Activated CD4-positive, alpha-beta T cell treated with anti-CD3 and anti-CD28 coated beads, Interleukin-2, amount 10 ng/mL, durations not matched to agents 7 days and 5 days (primary cell): ENCODE measurements at places on chromosomes 5 and 9.

DNA sequence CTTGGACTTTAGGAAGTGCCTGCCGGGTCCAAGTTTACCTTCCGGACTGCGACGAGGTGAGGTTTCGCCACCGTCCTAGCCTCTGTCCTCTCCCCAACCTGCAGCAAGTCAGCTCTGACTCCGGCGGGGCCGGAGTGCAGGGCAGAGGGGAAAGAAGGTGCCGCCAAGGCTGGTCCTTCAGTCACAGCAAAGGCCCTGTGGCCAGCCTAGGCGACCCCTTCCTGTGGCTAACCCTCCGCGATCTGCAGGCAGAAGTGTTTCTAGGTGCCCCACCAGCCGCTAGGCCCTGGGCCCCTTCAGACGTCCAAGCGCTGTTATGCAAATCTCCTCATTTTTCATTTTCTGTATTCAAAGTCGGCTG, 11.1 kb upstream of the NKX2-5 start:
- DNase-seq: no peak

GRCh38 chr5:149035372-149035790, 27.5 kb downstream of the SH3TC2 start:
- DNase-seq: peak; percentile 72

GRCh38 chr9:114303977-114304376, 18.9 kb upstream of the ORM1 start:
- no peak for DNase-seq

DNA sequence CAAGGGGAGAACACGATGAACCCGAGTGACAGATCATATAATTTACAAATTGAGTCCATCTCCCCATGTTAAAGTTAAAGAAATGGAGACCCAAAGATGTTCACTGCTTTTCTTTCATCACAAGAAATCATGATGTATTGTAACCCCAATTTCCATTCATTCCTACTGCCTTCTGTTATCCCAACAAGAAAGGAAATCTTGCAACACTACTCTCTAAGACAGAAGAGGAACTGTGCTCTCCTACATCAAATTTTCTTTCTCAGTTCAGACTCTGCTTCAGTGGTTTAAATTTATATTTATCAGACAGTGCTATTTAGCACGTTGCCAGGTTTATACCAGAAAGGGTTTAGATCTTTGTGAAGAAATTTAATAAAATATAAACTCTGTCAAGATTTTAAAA, 83.8 kb upstream of the RASA1 start:
- no peak for DNase-seq

DNA sequence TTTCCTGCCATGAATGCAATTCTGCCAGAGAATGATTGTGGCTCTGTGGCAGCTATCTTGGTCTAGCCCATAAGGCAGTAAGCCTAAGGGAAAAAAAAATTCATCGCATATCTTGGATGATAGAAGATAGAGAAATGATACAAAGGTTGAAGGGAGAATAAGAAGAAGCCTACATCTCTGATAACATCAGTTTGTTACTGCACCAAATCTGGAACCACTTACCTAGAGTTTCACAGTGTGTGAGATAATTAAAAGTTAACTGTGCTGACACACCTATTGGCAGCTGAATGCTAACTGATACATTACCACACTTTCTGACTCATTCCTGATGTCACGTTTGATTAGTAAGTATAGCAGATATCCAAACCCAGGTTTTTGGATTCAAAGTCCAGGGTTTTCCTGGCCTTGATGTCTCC, 91.6 kb upstream of the TAF11L2 start:
- DNase-seq: no peak

DNA sequence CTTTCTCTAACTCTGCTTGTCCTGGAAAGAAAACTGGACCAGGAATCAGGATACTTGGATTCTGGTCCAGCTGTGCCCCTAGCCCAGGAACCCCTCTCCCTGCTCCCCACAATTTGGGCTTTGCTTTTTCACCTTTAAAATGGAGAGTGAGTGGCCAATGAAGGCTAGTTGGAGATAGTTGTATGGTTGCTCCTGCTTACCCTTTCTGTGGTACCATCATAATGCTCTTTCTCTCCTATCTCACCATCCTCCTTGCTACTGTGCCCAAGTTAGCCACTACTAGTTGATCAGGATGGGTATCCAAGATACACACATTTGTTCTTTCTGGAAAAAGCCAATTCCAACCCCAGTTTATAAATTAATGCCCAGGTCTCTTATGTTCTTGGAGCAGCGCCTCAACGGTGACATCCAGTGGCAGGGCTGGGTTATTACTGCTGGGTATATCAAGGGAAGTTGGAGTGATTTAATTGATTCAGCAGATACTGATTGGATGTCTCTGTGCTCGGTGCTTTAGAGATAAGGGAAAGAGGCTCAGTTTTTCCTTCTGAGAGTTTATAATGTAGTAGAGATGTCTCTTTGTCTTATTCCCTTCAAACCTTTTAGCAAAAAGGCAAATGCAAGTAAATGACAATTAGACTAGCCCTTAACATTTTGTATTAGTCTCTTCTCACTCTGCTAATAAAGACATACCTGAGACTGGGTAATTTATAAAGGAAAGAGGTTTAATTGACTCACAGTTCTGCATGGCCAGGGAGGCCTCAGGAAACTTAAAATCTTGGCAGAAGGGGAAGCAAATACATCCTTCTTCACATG, 38.5 kb downstream of the FAXDC2 start:
- peak; percentile 71 for DNase-seq

- DNase-seq: no peak
These were observed 261.3 kb upstream of the ANKH start for GRCh38 chr5:15132816-15133405.

- DNase-seq: no peak
These were observed 60.0 kb upstream of the IRX1 start for GRCh38 chr5:3535414-3536211.

GRCh38 chr9:77556396-77556795, 91.7 kb downstream of the GNA14 start:
- DNase-seq: no peak

GRCh38 chr5:14809369-14810155, 62.0 kb downstream of the ANKH start:
- peak; percentile 86 for DNase-seq

GRCh38 chr9:114351932-114352331, 22.3 kb downstream of the ORM2 start:
- DNase-seq: no peak

- DNase-seq: no peak
These were observed 245.1 kb upstream of the MEF2C start for GRCh38 chr5:89128092-89128491.

GRCh38 chr9:32741706-32742105, 41.6 kb upstream of the TMEM215 start:
- DNase-seq: no peak

- DNase-seq: no peak
These were observed 29.5 kb downstream of the CAAP1 start for GRCh38 chr9:26863074-26863473.

DNA sequence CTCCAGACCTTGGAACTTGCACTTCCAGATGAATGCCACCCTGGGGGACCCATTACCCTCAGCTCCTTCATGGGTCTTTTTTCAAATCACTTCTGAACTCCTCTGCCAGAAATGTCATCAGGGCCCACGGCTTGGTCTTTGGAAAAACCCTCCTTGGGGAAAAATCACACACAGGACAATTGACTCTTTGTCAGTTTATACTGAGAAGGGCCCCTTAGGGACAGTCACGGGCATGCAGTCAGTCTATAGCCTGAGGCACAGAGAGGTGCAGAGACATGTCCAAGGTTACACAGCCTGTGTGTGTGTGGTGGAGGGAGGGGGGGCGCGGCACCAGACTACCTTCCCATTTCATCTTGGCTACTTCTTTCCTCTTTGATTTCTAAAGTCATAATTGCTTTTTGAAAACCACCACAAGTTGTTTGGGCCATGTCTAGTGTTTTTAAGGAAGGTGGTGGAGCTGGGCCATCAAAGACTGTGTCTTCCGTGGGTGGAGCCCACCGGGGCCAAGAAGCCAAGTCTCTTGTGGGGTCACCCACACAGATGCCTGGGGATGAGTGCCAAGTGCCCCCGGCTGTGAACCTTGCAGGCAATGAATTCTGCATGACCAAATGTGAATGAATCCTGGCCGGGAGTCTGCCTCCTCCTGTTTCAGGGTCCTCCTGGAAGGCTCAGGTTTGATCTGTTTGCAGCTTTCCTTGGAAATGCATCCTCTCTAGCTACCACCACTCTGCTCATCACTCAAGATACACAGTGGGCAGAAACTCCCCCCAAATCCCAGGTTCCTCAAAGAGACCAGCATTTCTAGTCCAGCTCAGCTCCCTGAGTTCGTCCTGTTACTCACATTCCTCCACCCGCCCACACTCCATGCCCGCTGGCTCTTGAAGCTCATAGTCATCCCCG, 200.1 kb upstream of the TBC1D2 start:
- no peak for DNase-seq
